Vagina (tissue), 2 donors: ENCODE measurements at places on chromosomes 16 and 17.

- no peak for DNase-seq
Observed at GRCh38 chr16:72987480-72987901, 60.4 kb downstream of the ZFHX3 start.

DNA sequence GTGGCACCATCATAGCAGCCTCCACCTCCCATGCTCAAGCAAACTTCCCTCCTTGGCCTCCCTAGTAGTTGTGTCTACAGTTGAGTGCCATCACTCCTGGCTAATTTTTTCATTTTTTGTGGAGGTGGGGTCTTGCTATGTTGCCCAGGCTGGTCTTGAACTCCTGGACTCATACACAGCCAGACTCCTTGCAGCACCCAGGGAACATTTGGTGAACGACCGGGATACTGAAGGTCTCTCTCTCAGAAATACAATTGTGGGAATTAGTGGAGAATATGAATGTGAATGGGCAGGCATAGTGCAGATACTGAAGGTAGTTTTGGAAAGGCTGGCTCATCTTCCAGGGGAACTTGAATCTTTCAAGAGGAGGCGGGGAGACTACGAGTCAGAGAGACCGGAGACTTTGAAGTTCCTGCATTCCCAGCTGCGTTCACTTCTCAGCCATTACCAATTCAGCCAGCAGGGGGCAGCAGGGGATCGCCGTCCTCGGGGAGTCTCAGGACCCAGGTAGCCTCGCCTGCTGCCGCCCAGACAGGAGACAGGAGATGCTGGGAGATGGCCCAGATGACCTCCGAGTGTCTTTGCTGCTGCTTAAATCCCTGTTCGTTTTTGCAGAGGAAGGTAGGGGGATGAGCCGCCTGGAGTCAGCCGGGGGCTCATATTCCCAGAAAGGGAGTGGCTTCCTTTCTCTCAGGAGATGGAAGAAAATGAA is 68.6 kb downstream of the HAPSTR1 start:
- DNase-seq, result no peak

- no peak for DNase-seq
Observed at GRCh38 chr16:5571446-5571845, 473.9 kb upstream of the EEF2KMT start.

DNA sequence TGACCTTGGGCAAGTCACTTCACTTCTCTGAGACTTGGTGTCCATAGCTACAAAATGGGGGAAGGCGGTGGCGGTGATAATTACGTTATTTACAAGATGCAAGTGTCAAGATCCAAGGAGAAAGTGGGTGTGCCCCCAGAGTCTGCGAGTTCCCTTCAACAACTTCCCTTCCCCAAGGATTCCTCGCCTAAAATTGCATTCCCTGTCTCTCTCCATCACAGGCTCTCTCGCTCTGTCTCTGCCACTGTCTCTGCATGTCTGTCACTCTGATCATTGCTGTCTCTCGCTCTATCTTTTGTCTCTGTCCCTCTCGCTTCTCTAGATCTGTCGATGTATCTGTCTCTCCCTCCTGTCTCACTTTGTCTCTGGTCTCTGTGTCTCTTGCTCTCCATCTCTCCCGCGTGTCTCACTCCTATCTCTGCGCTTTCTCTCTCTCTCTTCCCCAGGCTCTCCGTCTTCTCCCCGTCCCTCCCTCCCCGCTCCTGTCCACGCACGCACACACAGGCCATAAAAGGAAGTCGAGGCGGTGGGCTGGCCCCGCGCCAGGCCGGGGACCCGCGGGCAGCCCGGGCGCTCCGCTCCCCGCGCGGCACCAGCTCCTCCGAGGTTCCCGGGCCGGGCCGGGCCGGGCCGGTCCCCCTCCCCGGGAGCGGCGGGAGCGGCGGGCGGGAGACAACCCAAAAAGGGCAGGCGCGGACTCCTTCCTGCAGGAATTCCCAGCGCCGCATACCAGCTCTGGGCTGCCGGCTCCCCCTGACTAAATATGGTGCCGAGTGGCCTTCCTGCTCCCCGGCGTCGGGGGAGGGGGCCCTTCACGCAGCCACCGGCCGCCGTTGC is 1.1 kb upstream of the MYH11 start:
- DNase-seq, result no peak
